ENCODE measurements at places on chromosomes 13 and 19. TPM values are rescaled to one million over a fixed set of nuclear protein-coding genes. Genes with fewer than 3 reads are reported as not detected.

IFNL1 gene
- total RNA-seq: not detected

- no peak for DNase-seq
Measured at GRCh38 chr19:35608251-35608650, 4.3 kb upstream of the HAUS5 start.

MISP gene
- 2.8 TPM for total RNA-seq

ICAM4 gene
- total RNA-seq: not detected

- DNase-seq: no peak
Measured at GRCh38 chr13:60623151-60623550, 226.1 kb downstream of the TDRD3 start.

Data from lower leg skin (tissue), 4 donors.